ENCODE measurements at places on chromosomes 3 and 15. TPM values are rescaled to one million over a fixed set of nuclear protein-coding genes. Genes with fewer than 3 reads are reported as not detected.

GRCh38 chr3:53085476-53085875 is 39.6 kb upstream of the SFMBT1 start:
- no peak for DNase-seq

GRCh38 chr3:12503126-12503957 is 19.1 kb downstream of the TSEN2 start:
- DNase-seq, result no peak

GRCh38 chr3:116442331-116443021 is 2.8 kb downstream of the LSAMP start:
- DNase-seq, result no peak

GRCh38 chr3:179739816-179740594 is 87.2 kb downstream of the USP13 start:
- DNase-seq, result no peak

DNA sequence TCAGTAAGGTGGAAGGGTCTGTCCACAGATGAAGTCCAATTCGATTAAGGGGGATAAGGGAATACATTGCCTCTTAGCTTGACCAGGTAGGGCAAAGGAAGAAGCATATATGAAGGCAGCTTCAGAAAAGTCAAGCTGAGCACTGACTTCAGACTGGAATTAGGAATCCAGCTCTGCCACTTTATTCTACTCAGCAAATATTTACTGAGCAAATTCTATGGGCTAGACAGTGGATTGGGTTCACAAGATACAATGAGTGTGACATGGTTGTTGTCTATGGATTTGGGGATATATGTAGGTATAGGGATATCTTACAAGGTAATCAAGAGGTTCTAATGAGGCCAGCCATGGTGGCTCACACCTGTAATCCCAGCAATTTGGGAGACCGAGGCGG is 526 bp downstream of the ADIPOQ start:
- no peak for DNase-seq

- no peak for DNase-seq
Observed at GRCh38 chr3:185254799-185255198, 950 bp upstream of the EHHADH start.

- peak; percentile 41 for DNase-seq
Observed at GRCh38 chr3:170614214-170614966, 28.5 kb upstream of the SLC7A14 start.

- no peak for DNase-seq
Observed at GRCh38 chr3:187957165-187957581, 196.8 kb upstream of the LPP start.

GRCh38 chr3:1135194-1135593 is 42.4 kb downstream of the CNTN6 start:
- DNase-seq, result no peak

GRCh38 chr15:71249986-71250385 is 134.7 kb downstream of the THSD4 start:
- no peak for DNase-seq

DNA sequence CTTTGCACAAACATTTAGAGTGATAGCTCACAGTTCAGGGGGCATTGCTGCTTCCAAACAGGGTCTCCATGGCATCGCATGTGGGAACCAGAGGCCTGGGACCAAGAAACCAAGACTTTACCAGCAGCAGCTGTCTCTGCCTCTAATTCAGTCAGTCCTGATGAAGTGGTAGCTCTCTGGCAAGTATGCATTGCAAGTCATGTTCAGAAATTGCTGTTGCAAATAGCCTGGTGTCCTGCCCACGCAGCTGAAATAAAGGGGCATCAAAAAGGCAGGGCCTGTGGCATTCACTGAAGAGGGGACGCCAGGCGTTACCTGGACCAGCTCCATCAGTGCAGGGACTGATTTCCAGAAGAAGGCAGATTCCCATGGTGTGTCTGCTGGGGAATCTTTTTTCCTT is 121.3 kb downstream of the CD47 start:
- DNase-seq, result no peak

GRCh38 chr3:105979961-105980360 is 111.1 kb upstream of the CBLB start:
- no peak for DNase-seq

DNA sequence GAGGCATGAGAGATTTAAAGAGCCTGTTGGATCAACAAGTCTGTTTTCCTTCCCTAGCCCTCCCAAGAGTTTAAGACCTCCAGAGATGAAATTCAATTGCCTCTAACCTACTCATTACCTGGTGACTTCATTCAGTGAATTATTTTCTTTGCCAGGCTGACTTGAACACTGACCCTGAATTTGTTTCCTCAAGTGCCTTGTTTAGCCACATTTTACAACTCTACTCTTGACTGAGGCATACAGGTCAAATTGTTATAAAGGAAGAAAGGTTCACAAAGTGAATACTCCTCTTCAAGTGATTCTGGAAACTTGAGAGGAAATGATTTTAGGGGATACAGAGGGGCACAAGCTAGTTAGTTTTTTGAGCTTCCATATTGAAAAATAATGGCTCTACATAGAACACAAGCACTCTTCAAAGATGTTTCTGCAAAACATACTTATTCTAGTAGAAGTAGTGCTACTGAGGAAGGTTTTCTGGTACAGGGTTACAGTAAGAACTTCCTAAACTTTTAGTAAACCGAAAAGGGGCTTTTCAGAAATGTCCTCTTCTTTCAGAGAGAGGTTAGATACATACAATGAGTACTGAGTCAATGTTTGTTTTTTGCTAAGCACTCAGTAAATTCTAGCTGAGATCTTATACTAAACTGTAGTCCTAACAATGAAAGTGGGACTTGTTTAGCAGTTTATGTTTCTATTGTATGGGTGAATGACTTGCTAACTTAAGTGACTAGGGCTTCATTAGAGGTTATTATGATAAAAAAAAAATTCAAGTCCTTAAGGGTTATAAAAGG is 137.4 kb upstream of the SATB1 start:
- DNase-seq, result no peak

DNA sequence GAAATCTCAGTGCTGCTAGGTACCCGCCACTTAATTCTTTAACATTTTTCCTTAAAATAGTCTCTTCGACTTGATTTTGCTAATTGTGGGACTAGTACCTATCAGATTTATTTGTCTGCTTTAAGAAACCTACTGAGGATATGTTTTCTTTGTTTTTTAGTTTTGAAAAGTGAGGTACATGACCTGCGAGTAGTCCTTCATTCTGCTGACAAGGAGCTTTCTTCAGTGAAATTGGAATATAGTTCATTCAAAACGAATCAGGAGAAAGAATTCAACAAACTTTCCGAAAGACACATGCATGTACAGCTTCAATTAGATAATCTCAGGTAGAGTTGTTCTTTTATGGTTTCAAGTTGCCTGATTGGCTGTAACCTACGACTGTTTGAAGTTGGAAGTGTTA is 47.0 kb upstream of the TMEM42 start:
- no peak for DNase-seq

GRCh38 chr15:48486228-48486627 is 155.0 kb downstream of the DUT start:
- no peak for DNase-seq

- DNase-seq, result no peak
Observed at GRCh38 chr3:112027826-112028225, 6.7 kb upstream of the TMPRSS7 start.

DNA sequence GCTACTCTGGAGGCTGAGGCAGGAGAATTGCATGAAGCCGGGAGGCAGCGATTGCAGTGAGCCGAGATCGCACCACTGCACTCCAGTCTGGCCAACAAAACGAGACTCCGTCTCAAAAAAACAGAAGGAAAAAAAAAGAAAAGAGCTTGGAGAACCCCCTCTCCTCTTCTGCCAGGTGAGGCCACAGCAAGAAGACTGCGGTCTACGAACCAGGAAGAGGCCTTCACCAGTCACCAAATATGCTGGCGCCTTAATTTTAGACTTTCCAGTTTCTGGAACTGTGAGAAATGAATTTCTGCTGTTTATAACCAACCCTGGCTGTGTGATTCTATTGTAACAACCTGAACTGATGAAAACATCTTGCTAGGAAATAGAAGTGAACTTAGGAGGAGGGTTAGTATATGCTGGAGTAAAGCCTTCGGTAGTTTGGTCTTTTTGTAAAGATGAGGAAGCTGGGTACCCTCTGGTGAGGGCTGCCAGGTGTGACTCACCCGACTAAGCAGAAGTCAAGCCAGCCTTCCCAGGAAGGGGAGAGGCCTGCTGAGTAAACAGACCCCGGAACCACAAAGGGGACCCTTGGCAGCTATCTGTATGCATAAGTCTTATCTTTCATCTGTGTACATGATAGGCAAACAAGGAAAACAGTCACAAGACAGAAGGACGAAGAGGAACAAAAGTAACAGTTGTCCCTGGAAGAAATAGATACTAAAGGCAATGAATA is 78.7 kb downstream of the KLF13 start:
- no peak for DNase-seq

VGLL3 gene
- 17.1 TPM for total RNA-seq

CCR9 gene
- not detected for total RNA-seq

TLR9 gene
- total RNA-seq, result not detected

KCNMB3 gene
- 0.13 TPM for total RNA-seq

CD80 gene
- not detected for total RNA-seq

EPHB1 gene
- not detected for total RNA-seq

KCNMB2 gene
- total RNA-seq, result not detected

SLC25A36 gene
- total RNA-seq, result 34.2 TPM
